Natural killer cell (primary cell): ENCODE measurements at places on chromosomes 6 and 20. TPM values are rescaled to one million over a fixed set of nuclear protein-coding genes. Genes with fewer than 3 reads are reported as not detected.

GRCh38 chr6:145668844-145669243, 66.5 kb downstream of the EPM2A start:
- DNase-seq, result no peak

RAD21L1 gene
- not detected for total RNA-seq

DNA sequence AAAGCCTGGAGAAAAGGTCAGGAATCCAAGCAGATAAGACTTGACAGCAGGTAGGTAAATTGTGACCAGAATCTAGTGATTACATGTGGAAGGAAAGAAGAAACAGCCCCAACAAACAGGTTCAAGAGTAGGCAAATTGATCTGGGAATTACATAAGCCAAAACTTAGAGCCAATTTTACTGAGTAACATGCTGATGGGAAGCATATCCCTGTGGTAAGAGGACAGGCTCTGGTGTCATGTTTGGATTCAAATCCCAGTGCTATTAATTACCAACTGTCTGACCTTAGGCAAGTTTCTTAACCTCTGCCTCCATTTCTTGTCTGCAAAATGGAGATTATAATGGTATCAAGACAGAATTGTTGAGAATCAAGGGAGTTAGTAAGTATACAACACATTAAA, 20.4 kb downstream of the MCM9 start:
- DNase-seq, result no peak

DNA sequence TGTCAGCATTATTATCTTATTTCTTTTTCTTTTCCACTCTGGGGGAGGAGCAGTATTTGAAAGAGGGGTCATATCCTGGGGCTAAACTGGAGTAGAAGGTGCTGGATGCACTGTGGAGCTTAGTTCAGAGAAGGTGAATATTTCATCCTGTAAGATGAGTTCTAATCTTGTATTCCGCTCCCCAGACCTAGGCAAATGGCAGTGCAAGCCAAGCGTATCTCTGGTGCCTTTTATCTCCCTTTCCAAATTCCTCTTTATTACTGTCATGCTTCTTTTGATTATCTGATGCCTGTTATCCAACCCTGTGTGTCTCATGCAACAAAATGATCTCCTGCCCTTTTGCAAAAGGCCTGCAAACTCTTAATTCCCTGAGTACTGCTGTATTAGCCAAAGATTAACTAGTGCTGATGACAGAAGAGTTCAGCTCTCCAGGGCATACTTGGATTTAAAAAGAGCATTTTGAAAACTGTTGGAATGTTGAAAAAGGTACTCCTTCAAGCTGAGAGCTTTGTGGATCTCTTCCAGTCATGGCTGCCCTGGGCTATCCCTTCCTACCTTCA, 138.0 kb downstream of the CARMIL1 start:
- no peak for DNase-seq

CCR6 gene
- 0.23 TPM for total RNA-seq

DNA sequence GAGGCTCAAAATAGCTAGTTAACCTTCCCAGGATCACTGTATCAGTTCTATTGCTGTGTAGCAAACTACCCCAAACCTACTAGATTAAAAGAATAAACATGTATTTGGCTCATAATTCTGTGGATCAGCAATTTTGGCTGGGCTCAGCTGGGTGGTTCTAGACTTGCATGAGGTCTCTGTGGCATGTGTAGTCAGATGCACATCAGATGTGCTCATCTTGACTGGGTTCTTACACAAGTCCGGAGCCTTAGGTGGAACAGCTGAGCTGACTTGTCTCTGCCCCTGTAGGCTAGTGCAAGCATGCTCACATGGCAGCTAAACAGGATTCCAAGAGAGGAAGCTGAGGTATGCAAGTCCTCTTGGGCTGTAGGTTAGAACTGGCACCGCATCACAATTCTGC, 173.2 kb upstream of the PRND start:
- DNase-seq, result no peak

DNA sequence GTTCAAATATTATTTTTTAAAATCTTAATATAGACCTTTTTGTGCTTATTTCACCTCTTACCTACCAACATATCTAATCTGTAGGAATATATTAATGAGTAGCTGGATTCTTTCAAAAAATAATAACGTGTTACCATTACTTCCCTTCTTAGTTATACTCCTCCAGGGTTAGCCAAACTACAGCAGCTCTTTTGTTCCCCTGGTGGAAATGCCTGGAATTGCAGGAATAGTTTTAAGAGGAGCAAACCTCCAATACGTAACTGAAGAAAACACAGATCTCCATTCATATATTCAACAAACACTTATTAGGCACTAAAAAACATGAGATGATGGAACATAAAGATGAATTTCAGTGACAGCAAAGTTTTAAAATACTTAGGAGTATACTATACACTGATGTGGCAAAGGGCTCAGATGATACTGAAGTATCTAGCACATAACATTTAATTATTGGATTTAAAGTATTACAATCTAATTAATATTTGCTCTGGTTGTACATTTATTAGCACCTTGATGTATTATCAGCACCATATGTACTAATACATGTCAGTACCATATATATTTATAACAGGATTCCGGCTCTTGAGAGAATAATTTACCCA, 78.3 kb downstream of the TBX18 start:
- DNase-seq, result no peak

DNA sequence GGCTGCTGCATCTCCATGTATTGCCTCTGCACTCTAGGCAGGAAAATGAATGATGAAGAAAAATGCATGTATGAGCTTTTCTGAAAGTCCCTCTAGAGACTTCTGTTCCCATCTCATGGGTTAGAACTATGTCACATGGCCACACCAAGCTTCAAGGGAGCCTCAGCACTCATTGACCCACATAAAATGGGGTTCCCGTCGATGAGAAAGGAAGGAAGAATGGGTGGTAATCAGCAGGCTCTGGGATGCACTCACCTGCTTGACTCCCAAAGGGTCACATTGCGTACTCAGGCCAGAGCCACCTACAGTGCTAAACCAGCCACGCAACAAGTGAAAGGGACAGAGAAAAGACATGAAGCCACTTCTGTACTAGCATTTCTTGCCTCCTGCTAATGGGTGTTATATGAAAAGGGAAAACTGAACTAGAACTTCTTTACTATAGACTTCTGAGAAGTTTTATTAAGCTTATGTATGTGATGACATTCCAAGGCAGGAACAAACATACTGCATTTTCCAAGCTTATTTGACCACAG, 95.8 kb upstream of the GCM1 start:
- DNase-seq, result no peak

- DNase-seq, result peak; percentile 55
Measured at GRCh38 chr6:34154668-34155447, 9.0 kb upstream of the GRM4 start.

HLA-DQB1 gene
- 25.5 TPM for total RNA-seq

GRCh38 chr20:41983159-41983558, 365.0 kb upstream of the CHD6 start:
- no peak for DNase-seq

DNA sequence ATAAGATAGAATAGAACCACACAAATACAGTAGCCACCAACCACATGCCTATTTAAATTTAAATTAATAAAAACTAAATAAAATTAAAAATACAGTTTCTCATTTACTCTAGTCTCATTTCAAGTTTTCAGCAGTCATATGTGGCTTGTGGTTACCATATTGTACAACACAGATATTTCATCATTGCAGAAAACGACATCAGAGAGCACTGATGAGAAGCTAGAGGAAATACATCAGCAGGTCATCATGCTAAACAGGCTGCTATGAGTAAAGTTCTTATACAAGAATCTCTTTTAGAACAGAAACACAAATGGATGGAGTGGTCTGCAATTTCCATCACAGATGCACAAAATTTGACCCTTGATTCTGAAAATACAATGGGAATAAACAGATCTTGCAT, 36.6 kb downstream of the TBC1D32 start:
- DNase-seq, result no peak

LIME1 gene
- 91.7 TPM for total RNA-seq

GMPR gene
- total RNA-seq, result 3.4 TPM

LY6G6D gene
- total RNA-seq, result not detected

DNA sequence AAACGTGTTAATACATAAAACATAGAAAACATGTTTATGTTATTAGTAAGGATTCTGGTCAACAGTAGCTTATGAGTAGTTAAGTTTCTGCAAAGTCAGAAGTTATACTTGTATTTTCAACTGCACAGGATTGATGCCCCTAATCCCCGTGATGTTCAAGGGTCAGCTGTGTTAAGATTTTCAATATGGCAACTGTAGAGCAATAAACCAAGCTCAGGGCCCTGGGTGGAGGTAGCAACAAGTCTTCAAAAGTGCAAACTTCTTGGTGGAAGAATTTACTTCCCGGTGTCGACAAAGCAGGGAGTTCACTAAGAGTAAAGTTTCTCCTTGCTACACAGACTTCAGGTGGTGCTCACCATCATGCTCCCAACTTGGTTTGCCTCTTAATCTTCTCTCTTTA, 4.1 kb upstream of the BCAS1 start:
- DNase-seq, result no peak

DNA sequence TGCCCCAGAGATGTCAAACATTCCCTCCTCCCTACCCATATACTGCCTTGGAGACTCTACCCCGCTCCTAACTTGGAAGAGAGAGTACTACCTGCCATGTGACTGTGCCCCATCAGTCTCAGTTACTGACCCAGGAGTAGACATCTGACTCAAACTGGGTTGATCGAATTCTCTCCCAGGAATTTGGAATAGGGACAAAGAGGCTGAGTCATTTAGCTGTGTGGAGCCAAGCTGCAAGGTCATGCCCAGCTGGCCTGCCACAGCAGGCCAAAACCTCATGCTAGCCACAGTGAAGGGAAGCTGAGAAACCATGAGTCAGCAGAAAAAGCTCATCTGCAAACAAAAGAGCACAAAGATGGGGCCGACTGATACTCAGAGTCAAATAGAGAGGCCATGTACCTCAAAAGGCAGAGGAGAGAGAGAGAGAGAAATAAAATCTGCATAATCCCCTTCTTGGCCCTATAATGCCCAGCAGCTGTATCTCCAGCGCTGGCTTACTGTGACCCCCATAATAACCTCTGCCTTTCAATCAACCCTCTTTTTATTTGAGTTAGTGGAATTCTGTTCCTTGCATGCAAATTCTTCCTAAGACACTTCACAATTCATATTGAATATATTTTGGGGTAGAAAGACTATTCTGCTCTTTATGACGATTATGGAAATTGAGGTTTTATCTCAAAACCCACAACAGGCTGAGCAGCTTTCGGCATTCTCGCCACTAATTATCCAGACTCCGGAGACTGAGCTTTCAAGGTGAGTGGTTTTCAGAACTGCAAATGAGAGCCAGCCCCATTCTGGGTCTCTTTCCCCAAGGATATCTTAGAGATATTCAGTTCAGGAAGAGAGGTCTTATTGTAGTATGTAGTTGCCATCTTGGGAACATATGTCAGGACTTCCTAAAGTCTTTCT, 21.4 kb upstream of the AKIRIN2 start:
- no peak for DNase-seq

DNA sequence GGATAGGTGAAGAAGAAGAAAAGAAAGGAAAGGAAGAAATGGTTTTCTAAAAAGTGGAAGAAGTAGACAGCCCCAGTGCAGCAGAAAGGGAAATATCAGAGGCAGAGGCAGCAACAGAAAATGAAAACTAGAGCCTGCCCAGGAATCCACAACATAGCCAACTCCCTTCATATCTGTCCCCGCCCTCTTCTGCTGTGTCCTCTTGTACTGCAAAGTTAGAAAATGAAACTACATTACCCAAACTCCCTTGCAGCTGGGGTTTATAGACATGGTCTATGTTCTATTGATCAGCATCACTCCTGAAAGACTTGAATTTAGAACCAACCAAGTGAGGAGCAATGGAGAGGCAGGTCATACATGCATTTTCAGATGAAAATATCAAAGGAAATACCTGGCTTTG, 200.5 kb upstream of the PHACTR1 start:
- no peak for DNase-seq

DNA sequence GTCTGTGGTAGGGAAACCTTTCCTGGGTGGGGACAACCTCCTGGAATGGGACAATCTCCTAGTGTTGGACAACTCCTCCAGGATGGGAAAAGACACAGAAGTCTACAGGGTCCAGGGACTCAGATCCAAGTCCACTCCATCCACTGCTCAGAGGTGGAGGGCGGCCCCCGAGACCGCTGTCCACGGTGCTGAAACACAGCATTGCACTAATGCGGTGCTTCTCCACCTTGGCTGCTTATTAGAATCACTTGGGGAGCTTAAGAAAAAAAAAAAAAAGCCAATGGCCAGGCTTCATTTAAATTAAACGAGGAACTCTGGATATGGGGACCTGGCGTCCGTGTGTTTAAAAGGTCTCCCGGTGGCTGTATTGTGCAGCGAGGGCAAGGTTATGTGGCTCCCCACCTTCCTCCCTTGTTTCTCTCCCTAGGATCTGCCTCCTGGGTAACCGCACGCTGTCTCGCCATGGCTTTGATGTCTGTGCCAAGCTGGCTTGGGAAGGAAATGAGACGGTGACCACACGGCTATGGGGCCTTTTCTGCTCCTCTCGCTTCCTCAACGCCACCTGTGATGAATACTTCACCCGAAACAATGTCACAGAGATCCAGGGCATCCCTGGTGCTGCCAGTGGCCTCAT, 12.0 kb downstream of the SLC12A5 start:
- DNase-seq, result peak; percentile 40

DNA sequence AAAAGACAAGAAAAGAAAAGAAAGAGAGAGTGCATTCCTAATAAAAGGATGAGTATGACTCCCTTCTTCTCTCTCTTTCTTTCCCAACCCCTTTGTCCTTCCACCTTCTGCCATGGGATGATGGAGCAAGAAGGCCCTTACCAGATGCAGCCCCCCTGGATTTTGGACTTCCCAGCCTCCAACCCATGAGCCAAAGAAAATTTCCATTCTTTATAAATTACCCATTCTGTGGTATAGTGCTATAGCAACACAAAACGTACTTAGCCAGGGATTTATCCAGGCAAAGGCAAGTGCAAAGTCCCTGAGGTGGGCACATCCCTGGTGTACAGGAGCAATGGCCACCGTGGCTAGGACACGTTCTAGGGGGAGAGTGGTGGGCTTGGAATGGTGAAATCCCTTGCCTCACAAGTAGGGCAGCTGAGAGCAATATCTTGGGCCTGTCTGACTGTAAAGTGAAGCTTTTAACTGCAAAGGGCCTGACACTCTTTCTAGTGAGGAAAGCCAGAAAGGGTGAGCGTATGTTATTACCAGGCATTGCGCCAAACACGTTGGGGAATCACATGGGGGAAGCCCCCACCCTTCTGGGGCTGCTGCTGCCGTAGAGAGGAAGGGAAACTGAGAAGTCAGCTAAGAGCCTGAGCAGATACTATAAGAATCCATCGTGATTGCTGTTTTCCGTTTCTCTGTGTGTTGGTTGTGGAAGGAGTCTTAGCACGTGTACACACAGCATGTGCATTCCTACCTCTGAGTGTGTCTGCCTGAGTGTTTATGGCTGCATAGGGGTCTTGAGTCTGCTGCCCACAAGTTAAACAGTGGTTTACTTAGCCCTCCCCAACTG, 50.7 kb upstream of the SIRPA start:
- DNase-seq, result no peak

DNA sequence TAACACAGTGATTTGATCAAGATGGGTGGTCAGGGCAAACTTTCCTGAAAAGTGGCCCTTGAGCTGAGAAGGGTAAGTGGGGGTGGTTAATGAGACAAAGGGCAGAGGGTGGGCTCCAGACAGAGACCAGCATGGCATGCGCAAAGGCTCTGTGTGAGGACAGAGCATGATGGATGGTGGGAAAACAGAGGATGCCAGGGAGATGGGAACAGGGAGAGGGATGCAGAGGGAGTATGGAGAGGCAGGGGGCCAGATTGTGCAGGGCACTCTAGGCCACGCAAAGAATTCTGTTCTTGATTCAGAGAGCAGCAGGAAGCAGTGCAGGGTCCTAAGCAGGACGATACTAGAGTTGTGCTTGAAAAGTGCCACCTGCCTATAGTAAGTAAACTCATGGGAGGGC, 394.4 kb downstream of the BTBD9 start:
- DNase-seq, result no peak

- no peak for DNase-seq
Measured at GRCh38 chr6:83303426-83303825, 110.3 kb downstream of the RWDD2A start.
